ENCODE measurements at places on chromosomes 1 and 21.

DNA sequence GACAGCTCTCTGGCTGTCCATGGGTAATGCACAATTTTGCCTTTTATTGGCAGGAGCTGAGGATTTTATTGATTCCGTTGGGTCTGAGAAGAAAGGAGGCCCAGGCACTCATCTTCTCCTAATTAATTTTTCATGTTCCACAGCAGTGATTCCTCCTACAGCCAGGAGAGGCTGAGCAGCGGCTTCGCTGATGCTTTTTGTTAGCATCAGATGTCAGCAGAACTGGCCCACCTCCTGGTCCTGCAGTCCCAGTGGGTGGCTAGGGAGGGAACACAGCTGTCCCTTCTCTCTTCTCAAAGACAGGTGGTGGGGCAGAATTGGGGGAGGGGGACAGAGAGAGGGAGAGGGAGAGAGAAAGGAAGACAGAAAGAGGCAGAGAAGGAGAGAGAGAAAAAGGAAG, 5.7 kb downstream of the MT1HL1 start:
- no peak for DNase-seq

- DNase-seq: peak; percentile 42
Observed at GRCh38 chr1:36323636-36324352, at the start of gene EVA1B. Gene EVA1B (minus strand): TSS chr1:36323645. CDS start chr1:36323037, 608 bp downstream.

GRCh38 chr21:37744551-37744950, 171.7 kb downstream of the KCNJ6 start:
- no peak for DNase-seq

DNA sequence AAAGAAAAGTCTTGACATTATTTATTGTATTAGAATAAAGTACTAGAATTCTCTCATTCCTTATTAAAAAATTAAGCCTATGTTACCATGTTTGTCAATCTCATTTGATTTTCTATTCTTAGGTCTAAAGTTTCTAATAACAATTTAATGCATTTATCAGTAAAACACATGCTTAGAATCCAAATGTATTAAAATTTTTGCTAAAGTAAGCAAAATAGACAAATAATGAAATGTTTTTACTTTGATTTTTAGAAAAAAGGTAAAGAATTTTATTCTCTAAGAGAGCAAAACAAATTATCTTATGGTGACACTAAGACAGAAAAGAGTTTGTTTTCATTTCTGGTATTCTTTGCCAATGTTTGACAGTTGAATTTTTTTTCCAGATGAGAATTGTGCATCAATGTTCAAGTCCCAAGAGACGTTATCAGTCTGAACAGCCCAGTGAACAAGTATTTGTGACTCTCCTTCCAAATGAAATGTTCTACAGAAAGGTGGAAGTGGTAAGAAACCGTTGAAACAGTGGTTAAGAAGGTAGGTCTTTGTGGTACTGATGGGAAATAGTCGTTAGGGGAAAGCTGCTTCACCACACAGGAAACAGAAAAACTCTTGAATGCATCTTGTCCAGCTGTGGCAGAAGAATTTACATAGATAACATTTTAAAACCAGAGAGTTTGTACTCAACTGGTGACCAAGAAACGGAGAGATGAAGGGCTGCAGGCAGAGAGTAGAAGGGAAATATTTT, 402.5 kb downstream of the PTPRC start:
- no peak for DNase-seq

DNA sequence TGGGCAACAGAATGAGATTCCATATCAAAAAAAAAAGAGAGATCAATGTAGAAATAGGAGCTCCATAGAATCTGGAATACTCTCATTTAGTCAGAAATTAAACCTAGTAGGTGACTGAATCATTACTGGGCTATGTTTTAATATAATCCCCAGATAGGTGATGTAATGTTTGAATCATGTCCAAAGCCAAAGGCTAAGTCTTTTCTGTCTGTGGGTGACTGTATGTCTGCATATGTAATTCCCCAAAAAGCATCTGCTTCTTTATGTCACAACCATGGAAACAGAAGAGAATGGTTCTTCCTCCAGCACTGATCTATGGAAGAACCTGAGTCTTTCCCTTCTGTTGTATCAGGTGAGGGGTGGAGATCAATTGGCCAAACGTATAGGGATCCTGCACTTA, 5.8 kb downstream of the LAMC2 start:
- no peak for DNase-seq

- DNase-seq: no peak
Observed at GRCh38 chr1:223700942-223701637, 11.2 kb upstream of the CAPN2 start.

DNA sequence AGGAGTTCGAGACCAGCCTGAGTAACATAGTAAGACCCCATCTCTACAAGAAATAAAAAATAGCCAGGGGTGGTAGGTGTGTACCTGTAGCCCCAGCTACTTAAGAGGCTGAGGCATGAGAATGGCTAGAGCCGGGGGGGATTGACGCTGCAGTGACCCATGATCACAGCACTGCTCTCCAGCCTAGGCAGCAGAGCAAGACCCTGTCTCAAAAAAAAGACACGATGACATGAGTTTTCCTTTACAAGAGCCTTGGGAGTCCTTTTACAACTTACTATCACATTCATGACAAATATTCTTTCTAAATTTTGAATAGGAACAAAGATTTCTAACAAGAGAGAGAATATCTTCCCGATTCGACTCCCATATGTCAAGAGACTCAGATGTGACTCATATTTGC, 3.3 kb upstream of the BRWD1 start:
- no peak for DNase-seq

- DNase-seq: no peak
Observed at GRCh38 chr1:183180218-183180617, 5.8 kb upstream of the LAMC2 start.

DNA sequence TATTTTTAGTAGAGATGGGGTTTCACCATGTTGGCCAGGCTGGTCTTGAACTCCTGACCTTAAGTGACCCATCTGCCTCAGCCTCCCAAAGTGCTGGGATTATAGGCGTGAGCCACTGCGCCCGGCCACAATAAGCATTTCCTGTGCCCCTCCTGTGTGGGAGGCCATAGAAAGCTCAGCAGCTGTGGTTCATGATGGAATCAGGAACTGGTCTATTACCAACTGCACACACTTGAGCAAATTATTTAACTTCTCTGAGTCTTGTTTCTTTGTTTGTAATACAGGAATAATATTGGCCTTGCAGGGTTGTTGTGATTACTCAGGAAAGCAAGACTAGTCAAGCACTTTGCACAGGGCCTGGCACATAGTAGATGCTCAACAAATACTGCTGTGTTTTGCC, 15.0 kb downstream of the RHBG start:
- no peak for DNase-seq

GRCh38 chr1:201559679-201560162, 20.8 kb downstream of the NAV1 start:
- peak; percentile 80 for DNase-seq

DNA sequence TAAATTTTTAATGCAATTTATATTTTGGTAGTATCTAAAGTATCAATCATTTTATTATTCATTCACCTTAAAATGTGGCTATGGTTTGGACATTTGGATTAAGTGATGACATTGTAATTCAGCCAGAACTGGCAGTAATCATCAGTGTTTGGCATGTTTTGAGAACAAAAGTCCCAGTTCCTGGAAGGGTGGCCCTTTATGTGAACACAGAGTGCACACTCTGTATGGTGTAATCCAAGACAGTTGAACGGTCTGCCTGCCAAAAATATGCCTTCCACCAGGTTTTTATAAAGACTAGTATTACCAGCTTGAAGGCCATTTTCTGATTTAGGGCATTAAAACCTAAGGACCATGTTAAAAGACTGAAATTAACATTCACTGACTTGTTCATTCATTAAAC, 448.7 kb downstream of the LTN1 start:
- no peak for DNase-seq

DNA sequence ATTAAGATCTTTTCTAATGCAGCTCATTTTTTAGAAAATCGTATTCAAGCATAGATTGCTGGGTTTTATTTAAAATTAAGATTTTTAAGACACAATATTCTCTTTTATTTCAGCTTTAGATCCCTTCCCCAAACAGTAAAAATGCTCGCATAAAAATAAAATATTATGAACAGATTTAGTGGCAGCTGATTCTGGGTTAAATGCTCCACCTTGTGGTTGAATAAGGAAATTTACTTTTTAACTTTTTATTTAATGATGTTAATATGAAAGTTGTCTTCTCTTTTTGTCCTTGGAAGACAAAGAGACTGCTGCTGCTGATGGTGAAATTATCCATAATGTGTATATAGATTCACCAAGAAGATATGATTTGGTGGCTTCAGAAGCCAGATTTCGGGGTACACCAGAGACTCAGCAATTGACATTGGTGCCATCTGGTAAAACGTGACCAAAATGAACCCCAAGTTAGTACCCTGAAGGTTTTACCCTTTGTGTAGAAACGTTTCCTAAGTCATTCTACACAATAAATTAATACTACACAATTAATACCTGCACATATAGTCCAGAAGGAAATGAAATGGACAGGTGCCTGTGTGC, 128.0 kb downstream of the ADAMTS1 start:
- no peak for DNase-seq

DNA sequence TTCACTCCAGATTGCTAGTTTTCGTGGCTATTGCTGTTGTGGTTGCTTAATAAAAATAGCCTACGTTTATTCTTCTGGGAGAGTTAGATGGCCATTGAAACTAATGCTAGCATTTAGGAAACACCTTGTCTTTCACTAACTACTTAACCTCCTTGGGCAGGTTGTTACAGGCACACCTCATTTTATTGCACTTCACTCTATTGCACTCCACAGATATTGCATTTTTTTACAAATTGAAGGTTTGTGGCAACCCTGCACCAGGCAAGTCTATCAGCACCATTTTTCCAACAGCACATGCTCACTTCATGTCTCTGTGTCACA, 11.3 kb upstream of the MARK1 start:
- no peak for DNase-seq

DNA sequence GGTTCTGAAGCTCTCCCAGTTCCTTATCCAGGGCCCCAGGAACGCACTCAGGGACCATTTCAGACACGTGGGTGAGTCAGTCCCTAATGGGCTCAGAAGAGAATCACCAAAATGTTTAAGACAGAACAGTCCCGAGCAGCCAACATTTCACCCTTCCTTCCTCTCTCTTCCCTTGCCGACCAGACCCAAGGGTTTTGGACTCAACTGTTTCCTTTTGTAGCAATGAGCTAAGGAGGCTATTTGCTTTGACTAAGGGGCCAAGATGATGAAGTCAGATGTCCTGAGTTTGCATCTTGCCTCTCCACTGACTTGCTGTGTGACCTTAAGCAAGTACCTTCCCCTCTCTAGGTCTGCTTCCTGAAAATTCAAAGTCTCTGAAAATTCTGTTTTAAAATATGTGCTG, 472.3 kb upstream of the VAMP3 start:
- no peak for DNase-seq

DNA sequence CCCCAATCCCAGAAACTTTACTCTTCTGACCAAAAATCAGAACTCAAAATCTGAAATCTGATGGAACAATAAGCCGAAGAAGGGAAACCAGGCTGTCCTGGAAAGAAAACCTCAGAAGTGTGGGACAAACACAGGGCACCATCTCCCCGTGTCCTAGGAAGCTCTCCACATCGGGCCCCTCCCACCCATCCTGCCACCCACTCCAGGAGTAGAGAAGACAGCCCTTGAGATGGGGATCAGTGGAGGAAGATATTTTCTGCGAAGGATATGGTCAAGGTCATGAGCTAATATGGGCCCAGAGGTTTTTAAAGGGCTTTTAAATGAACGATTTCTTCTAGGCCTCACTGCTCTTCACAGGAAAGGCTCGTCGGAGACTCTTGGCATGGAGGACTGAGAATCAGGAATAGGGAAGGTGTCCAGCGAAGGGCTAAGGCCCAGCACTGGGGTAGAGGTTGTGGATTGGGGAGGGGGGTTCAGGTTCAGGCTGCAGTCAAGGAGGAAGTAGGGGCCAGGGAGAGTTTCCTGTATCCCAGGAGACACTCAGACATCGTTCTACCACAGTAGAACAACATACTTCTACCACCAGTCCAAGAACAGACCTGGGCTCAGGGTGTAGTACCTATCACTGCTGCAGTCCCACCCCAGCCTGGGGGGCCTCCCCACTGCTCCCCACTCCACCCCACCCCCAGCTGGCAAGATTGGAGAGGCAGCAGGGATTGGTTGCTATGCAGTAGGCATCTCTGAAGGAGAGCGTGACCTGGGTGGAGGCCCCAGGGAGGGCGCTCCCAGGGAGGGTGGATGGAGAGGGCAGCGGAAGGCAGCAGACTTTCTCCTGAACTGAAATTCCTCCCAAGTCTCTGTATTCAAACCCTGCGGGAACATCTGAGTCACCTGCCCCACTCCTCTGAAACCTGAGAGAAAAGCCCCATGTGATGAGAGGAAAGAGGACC, 1.2 kb upstream of the S100A5 start:
- DNase-seq: no peak

DNA sequence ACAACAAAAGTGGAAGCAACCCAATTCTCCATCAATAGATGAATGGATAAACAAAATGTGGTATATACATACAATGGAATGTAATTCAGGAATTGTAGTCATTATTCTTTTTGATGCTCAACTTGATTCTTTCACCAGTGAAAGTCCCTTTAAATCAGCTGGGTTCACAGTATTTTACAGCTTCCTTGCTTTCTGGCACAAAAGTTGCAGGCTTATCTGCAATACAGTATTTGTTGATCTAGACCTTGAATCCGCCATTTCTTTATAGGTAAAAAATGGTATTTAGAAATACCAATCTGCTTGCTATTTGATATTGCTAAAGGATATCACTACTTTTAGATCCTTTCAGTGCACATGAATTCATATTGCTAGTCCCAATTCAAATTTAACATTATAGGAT, 44.7 kb upstream of the ERO1B start:
- no peak for DNase-seq

GRCh38 chr21:36584980-36585940, 105.3 kb upstream of the CLDN14 start:
- DNase-seq: no peak

GRCh38 chr21:30232011-30232410, 16.1 kb upstream of the CLDN8 start:
- DNase-seq: no peak

DNA sequence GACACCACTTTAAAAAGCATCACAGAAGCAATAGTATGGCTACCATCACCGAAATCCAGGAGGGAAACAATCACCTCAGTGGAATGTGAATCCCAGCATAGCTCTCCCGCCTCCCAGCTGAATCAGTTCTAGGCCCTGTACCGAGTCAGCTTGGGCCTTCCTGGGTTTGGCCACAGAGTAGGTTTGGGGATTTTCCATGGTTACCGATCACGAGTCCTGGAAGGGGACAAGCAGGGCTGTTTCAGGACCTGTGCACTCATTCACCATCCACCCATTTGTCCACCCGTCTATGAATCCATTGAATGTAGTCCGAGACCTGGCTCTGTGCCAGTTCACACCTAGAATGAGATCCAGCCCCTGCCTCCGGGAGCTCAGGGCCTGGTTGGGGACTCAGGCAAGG, 94.2 kb downstream of the ARHGEF10L start:
- no peak for DNase-seq

- DNase-seq: no peak
Observed at GRCh38 chr1:8472668-8473067, 154.8 kb downstream of the SLC45A1 start.
